ENCODE measurements at places on chromosomes 12 and 14.

DNA sequence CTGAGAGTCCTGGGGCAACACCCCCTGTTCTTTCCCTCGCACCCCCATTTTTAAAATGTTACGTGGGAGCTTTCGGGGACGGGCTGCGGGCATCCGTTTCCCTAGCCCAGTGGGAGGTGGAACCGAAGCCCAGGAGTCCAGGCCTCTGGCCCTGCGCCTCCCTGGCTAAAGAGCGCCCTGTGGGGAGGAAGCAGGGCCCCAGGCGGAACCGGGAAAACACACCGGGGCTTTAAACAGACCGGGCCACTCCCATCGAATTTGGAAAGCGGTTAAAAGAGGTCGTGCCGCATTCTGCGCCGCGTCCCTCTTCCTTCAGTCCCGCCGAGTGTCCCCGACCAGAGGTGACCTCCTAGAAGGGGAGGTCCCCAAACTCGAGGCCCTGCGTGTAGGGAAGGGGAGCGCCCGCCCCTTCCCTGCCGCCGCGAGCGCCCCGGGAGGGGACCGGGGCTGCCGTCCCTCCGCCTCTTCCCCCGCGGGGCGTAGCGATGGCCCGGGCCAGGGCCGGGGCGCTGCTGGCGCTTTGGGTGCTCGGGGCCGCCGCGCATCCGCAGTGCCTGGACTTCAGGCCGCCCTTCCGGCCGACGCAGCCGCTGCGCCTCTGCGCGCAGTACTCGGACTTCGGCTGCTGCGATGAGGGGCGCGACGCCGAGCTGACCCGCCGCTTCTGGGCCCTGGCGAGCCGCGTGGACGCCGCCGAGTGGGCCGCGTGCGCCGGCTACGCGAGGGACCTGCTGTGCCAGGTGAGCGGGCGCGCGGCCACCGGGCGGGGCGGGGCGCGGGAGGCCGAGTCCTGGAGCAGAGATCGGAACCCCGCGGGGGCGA, at the start of gene HHIPL1:
Gene HHIPL1, plus strand, starts transcription at position 407 of the 822 bp plus-strand sequence. Its CDS starts 79 bp downstream, at position 486.
- H3K27me3 ChIP-seq = no peaks in the 10 kb centered on the region
- no peak within 1 kb of the TSS for H3K4me3 ChIP-seq
- H3K27ac ChIP-seq = no peak within 1 kb of the TSS
- H3K36me3 ChIP-seq = no peaks in the 10 kb centered on the region

- H3K27me3 ChIP-seq = no peaks in the 10 kb centered on the region
- H3K36me3 ChIP-seq = no peaks in the 10 kb centered on the region
- no peak overlapping the region for H3K4me3 ChIP-seq
- no peak overlapping the region for H3K27ac ChIP-seq
- DNase-seq = no peak
These were observed 516 bp downstream of the ANKRD9 start for GRCh38 chr14:102508774-102509745.

DNA sequence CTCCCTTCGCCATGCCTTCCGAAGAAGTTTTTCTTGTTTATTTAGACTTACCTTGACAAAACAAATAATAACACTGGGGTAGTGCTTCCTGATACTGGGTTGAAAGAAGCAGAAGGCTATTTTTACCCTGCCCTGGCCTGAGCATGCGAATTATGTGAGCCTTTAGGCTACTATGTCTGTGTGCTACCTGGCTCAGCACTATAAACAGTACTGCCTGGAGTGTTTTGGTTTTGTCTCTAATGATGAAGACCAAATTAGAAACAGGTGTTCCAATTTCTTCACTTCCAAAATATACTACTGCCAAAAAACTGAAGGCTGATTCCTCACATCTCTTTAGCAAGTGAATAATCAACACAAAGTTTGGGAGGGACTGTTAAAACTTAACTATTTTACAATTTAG, 7.6 kb upstream of the OVCH1 start:
- no peak overlapping the region for H3K27ac ChIP-seq
- H3K4me1 ChIP-seq = peaks cover 4% of the 10 kb centered on the region
- H3K36me3 ChIP-seq = no peaks in the 10 kb centered on the region
- no peaks in the 10 kb centered on the region for H3K27me3 ChIP-seq
- no peak for DNase-seq
- no peak overlapping the region for H3K4me3 ChIP-seq

- no peak overlapping the region for H3K27ac ChIP-seq
- H3K4me1 ChIP-seq = peaks cover 3% of the 10 kb centered on the region
- H3K27me3 ChIP-seq = no peaks in the 10 kb centered on the region
These were observed 17.1 kb downstream of the RBM23 start for GRCh38 chr14:22901799-22902198.

DNA sequence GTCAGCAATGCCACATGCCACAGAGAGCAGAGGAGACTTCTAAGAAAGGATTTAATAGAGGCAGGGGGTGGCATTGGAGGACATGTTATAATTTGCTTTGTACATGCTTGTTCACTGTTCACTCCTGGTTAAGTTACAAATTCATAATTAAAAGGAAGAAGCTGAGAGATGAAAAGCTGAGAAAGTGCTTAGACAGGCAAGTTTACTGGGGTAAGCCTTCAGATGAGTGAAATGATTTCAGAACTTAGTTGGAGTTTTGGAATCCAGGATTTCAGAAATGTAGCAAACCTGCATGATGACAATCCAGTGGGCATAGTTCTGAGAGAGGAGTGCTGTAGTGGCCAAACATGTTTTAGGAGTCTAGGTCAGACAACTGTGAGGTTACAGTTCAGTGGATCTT, 67.3 kb upstream of the FBXO33 start:
- H3K27me3 ChIP-seq = no peaks in the 10 kb centered on the region
- no peak for DNase-seq
- H3K27ac ChIP-seq = no peak overlapping the region
- H3K4me3 ChIP-seq = no peak overlapping the region

DNA sequence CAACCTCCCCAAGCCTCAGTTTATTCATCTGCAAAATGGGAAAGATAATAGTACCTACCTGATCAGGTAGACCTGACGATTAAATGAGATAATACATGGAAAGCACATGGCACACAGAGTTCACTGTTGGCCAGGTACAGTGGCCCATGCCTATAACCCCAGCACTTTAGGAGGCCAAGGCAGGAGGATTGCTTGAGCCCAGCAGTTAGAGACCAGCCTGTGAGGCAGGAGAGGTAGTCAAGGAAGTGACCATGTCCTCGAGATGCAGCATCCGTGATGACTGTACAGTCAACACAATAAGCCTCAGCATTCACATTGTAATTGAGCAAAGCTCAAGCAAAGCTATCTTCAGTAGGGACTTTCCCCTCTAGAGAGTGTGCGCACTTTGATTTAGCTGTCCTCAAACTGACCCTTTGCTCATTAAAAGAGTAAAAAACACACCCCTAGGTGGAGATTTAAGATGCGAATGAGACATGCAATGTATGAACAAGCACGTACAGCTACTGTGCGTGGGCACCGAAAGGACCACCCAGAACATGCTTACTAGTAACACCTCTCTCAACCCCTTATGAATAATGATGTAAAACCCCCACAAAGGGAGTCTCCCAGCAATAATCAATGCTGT, 9.9 kb downstream of the ISCU start:
- H3K4me3 ChIP-seq = no peak overlapping the region
- no peak for DNase-seq
- no peak overlapping the region for H3K27ac ChIP-seq

DNA sequence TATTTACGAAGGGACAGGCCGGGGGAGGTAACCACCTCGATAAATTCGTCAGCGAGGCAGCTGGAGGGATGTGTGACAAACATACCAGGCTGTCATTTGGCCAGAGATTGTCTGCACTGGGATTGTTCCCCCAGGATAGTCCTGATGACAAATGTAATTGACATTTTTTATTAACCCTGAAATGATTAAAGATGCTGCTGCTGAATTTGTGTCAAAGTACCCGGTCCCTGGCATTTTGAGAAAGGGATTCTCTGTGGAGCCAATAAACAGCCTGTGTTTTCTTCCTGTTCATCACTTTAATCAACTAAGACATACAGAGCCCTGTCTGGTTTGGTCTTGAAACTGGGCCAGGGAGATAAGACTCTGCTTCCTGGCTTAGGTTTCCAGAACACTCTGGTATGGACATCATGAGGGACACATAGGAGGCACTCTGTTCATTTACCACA, 117.6 kb downstream of the SLC25A47 start:
- no peaks in the 10 kb centered on the region for H3K36me3 ChIP-seq
- H3K4me3 ChIP-seq = no peak overlapping the region
- H3K27ac ChIP-seq = no peak overlapping the region

- no peaks in the 10 kb centered on the region for H3K27me3 ChIP-seq
- no peaks in the 10 kb centered on the region for H3K4me1 ChIP-seq
- no peak overlapping the region for H3K27ac ChIP-seq
These were observed 25.8 kb downstream of the TRIP11 start for GRCh38 chr14:92014040-92014439.

- no peak for DNase-seq
- no peaks in the 10 kb centered on the region for H3K4me1 ChIP-seq
- H3K27ac ChIP-seq = no peak within 1 kb of the TSS
- no peak within 1 kb of the TSS for H3K4me3 ChIP-seq
These were observed at the start of gene SYT10 for GRCh38 chr12:33439587-33440011. Gene SYT10, minus strand, starts transcription at chr12:33439819. Its CDS starts 297 bp downstream, at chr12:33439522.

- H3K27ac ChIP-seq = no peak overlapping the region
- DNase-seq = no peak
- no peak overlapping the region for H3K4me3 ChIP-seq
These were observed 218.9 kb upstream of the CDKN3 start for GRCh38 chr14:54177641-54178621.

- no peaks in the 10 kb centered on the region for H3K4me1 ChIP-seq
- no peak for DNase-seq
- H3K4me3 ChIP-seq = no peak overlapping the region
- H3K27ac ChIP-seq = no peak overlapping the region
- no peaks in the 10 kb centered on the region for H3K36me3 ChIP-seq
- H3K27me3 ChIP-seq = no peaks in the 10 kb centered on the region
These were observed 4.1 kb upstream of the LMO3 start for GRCh38 chr12:16610001-16610585.

- no peak for DNase-seq
- peaks cover 48% of the 10 kb centered on the region for H3K4me1 ChIP-seq
- H3K4me3 ChIP-seq = no peak overlapping the region
These were observed 148.4 kb downstream of the PRKCH start for GRCh38 chr14:61469781-61470180.

DNA sequence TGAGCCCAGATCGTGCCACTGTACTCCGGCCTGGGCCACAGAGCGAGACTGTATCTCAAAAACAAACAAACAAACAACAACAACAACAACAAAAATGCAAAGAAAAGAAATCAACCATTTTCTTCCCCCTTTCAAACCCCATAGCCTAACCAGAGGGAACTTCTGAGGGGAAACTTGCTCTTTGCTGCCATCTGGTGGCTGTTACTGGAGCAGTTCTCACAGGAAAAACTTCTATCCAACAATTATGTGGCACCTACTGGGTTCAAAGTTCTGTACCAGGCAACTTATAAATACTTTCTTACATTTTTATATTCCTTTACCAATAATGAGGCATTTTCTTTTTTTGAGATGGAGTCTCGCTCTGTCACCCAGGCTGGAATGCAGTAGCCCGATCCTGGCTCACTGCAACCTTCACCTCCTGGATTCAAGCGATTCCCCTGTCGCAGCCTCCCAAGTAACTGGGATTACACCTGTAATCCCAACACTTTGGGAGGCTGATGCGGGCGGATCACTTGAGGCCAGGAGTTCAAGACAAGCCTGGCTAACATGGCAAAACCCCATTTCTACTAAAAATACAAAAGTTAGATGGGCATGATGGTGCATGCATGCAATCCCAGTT, 50.9 kb upstream of the BICDL1 start:
- H3K36me3 ChIP-seq = no peaks in the 10 kb centered on the region
- H3K4me1 ChIP-seq = no peaks in the 10 kb centered on the region
- no peaks in the 10 kb centered on the region for H3K27me3 ChIP-seq
- no peak overlapping the region for H3K27ac ChIP-seq
- DNase-seq = peak; percentile 86

GRCh38 chr12:127998988-127999387, 268.0 kb upstream of the TMEM132C start:
- H3K27ac ChIP-seq = no peak overlapping the region
- H3K4me3 ChIP-seq = no peak overlapping the region
- no peaks in the 10 kb centered on the region for H3K36me3 ChIP-seq

GRCh38 chr12:6951551-6952120, 480 bp downstream of the PTPN6 start:
- H3K27me3 ChIP-seq = no peaks in the 10 kb centered on the region
- peaks cover 75% of the 10 kb centered on the region for H3K4me1 ChIP-seq
- H3K36me3 ChIP-seq = peaks cover 25% of the 10 kb centered on the region
- DNase-seq = peak; percentile 69

DNA sequence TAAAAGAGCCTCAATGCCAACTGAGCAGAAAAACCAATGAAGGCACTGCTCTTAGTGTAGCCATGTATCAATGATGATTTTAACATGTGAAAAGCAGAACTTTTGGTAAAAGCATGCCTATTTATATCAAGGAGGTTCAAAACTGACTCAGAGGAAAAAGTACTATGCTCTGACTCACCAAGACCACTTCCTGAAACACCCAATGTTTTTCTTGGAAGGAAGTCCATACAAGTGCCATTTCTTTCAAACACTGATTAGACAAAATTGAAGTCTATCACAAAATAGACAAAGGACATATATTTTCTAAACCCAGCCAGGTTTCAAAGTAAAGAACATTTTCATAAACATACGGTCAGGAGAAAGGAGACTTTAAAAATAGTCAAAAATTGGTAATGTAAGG, 88.6 kb downstream of the EPS8 start:
- no peak overlapping the region for H3K4me3 ChIP-seq
- H3K36me3 ChIP-seq = no peaks in the 10 kb centered on the region
- H3K4me1 ChIP-seq = no peaks in the 10 kb centered on the region
- no peak overlapping the region for H3K27ac ChIP-seq

DNA sequence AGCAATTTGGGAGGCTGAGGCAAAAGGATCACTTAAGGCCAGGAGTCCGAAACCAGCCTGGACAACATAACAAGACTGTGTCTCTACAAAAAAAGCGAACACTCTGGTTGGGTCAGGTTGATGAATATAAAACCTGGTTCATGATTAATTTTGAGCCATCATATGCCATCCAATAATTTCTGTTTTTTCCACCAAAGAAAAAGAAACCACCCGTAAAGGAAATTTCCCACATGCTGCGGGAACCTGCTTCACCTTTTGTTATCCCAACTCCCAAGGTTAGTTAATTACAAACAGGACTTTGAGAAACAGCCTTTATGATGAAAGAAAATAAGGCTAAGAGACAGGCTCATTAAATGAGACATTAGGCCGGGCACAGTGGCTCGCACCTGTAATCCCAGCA, 24.1 kb upstream of the BICDL1 start:
- no peaks in the 10 kb centered on the region for H3K4me1 ChIP-seq
- no peak overlapping the region for H3K4me3 ChIP-seq
- H3K27ac ChIP-seq = no peak overlapping the region
- H3K27me3 ChIP-seq = no peaks in the 10 kb centered on the region
- H3K36me3 ChIP-seq = no peaks in the 10 kb centered on the region

All from Karpas-422 (cell line).